Naive B cell (primary cell): ENCODE measurements at places on chromosomes 6 and 20. TPM values are rescaled to one million over a fixed set of nuclear protein-coding genes. Genes with fewer than 3 reads are reported as not detected.

- DNase-seq = no peak
These were observed 674.2 kb upstream of the MANEA start for GRCh38 chr6:94902974-94903628.

DNA sequence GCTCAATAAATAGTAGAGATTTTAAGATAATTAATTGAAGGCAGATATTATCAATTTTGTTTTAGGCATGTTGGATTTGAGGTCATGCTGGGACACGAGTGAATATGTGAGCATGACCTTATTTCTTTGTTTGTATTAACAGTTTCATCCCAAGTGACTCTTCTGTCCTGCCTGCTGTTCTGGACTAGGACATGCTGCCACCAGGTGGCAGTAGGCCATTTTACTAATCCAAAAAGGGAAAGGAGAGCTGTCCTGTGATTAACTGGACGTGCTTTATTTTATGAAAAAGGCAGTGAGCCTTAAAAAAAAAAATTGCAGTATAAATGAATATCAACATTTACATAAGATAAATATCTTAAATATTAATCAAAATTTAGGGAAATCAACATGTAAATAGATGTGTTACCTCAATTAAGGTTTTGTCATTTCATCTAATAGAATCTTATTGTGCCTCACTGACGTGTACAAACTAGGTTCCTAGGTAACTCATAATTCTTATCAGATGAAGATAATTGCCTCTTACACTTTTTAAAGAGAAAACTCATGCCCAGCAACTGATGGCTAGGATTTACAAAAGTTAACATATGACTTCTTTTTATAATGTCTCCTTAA is 49.8 kb downstream of the FRK start:
- DNase-seq = peak; percentile 44

- no peak for DNase-seq
These were observed 13.0 kb upstream of the TSHZ2 start for GRCh38 chr20:52959125-52959524.

DNA sequence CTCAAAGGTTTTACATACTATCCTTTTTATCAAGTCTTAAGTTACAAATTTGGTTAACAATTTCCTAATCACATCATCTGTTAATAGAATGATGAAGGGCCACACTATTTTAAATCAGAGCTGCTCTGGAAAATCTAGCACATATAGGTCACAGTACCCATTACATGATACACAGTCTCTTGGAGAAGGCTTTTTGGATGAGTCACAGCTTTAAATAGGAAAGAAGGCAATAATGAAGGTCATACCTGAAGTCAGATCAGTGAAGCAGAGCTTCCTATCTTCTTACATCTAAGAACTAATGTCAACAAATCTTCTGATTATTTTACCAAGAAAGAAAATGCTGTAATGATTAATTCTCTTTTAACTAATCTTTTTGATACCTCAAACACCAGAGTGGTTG is 248.5 kb downstream of the BTBD9 start:
- DNase-seq = no peak

HLA-DQA1 gene
- polyA plus RNA-seq = 1,253 TPM
